Uterus (tissue), 4 donors: ENCODE measurements at places on chromosomes 1 and 21. TPM values are rescaled to one million over a fixed set of nuclear protein-coding genes. Genes with fewer than 3 reads are reported as not detected.

The ALG14 gene
- total RNA-seq, result 6.7 TPM

The GNG4 gene
- total RNA-seq, result 2.5 TPM

The SPRR2E gene
- total RNA-seq, result not detected

The EPS8L3 gene
- not detected for total RNA-seq

The NIBAN1 gene
- 36.5 TPM for total RNA-seq

The RIIAD1 gene
- 1.1 TPM for total RNA-seq

The CAMTA1 gene
- 427 TPM for total RNA-seq

The LCE2A gene
- not detected for total RNA-seq

The RNF186 gene
- not detected for total RNA-seq

The MAGOH gene
- total RNA-seq, result 45.1 TPM

The ATP6V0B gene
- total RNA-seq, result 69.1 TPM

The TESK2 gene
- 7.5 TPM for total RNA-seq

The LYPD8 gene
- not detected for total RNA-seq

The S100A6 gene
- 223 TPM for total RNA-seq

The IQGAP3 gene
- total RNA-seq, result 13.2 TPM

The SLC9C2 gene
- total RNA-seq, result 0.83 TPM

The CFAP107 gene
- not detected for total RNA-seq

The MSH4 gene
- total RNA-seq, result 0.26 TPM

The F3 gene
- 68.8 TPM for total RNA-seq

The F5 gene
- total RNA-seq, result not detected

The CLK2 gene
- total RNA-seq, result 48.8 TPM

The LCE2B gene
- total RNA-seq, result not detected

The PDPN gene
- 17.7 TPM for total RNA-seq

The AVPR1B gene
- 0.62 TPM for total RNA-seq

The OR6N1 gene
- not detected for total RNA-seq

The DCST1 gene
- total RNA-seq, result not detected

The SLAMF1 gene
- total RNA-seq, result 0.26 TPM

The KPRP gene
- not detected for total RNA-seq
